Hippocampal formation (tissue), 2 donors: ENCODE measurements at places on chromosomes 5 and 9.

- no peak for DNase-seq
Measured at GRCh38 chr9:108811944-108812343, 43.8 kb downstream of the ACTL7B start.

GRCh38 chr9:112439171-112439570 is 47.5 kb upstream of the KIAA1958 start:
- no peak for DNase-seq

DNA sequence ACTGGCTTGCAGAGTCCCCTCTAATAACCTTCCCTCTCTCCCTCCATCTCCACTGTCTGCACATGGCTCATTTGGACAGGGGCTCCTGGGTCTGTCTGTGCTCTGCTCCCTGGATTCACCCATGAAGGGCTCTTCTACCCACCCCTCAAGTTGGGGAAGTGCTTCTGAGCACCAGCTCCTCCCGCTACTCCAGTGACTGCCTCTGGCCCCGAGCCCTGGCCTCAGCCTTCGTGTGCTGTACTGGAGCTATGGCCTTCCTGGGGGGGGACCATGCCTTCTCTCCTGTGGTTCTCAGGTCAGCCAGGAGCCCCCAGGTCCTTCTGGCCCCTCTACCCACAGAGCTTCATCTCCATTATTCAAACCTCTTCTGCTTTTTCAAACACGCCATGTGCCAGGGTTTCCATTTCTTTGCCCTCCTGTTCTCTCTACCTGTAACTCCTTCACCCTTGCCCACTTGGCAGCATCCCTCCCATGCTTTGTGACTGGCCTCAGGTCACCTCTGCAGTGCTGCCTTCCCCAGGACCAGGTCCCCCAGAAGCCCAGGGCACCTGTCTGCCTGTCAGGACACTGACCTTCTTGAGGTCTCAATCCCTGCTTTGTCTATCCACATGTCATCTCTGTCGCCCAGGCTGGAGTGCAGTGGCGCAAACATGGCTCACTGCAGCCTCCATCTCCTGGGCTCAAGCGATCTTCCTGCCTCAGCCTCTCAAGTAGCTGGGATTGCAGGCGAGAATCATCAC is 9.5 kb downstream of the SH3PXD2B start:
- no peak for DNase-seq

DNA sequence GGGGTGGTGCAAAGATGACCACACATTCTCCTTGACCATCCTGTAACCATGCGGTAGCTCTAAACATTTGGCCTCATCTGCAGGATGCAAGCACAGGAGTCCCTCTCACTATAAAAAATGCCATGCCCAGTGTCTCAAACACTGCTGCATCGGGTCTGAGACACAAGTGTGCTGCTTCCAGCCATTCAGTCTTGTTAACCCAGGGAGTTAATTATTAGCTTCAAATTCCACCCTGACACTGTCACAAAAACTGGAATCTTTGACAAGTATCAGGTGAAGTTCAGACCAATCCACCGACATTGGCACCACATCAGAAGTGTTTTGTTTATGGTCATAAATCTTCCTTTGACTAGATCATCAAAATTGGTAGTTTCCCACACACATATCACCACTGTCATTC is 119.1 kb upstream of the RASEF start:
- DNase-seq = no peak
